Activated CD4-positive, alpha-beta memory T cell treated with anti-CD3 and anti-CD28 coated beads, Interleukin-2, amount 10 ng/mL, durations not matched to agents 7 days and 5 days (primary cell): ENCODE measurements at places on chromosomes 11 and 22. TPM values are rescaled to one million over a fixed set of nuclear protein-coding genes. Genes with fewer than 3 reads are reported as not detected.

DNA sequence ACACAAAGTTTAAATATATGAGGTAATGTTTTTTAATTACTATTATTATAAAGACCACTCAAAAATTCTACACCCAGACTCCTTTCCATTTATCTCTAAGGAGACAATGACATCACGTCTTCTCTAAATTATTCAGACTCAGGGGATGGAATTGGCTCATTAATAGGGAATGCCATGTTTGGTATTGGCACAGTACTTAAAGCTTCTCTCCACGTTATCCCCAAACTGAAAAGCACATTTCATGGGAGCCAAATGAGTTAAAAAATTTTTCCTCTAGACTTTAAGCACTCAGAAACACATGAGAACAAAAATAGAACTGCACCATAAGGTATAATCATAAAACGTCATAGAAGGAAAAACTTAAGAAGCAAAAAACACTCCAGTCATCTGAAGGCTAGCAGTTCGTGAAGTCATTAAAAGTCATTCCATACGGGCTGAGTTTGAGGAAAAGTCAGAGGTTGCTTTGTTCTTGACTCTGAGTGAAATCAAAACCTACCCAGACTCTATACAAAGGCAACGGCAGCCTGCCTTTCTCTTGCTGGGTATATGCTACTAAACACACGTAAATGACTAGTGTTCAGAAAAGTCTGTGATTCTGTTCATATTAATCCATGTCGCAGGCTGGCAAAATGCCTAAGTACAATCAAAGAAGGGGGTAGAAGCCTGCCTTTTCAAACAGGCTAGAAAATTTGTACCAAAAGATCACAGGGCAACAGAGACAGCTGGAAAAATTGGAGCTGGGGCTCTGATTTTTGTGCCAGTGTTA is 8.7 kb upstream of the MPPED2 start:
- H3K36me3 ChIP-seq: no peaks in the 10 kb centered on the region
- H3K27me3 ChIP-seq: no peaks in the 10 kb centered on the region
- H3K4me1 ChIP-seq: no peaks in the 10 kb centered on the region
- no peak for DNase-seq
- no peak overlapping the region for H3K4me3 ChIP-seq

- H3K36me3 ChIP-seq: no peaks in the 10 kb centered on the region
- H3K4me1 ChIP-seq: peaks cover 5% of the 10 kb centered on the region
- no peak overlapping the region for H3K27ac ChIP-seq
- DNase-seq: no peak
- H3K27me3 ChIP-seq: peaks cover 5% of the 10 kb centered on the region
Observed at GRCh38 chr11:77441426-77441825, 32.5 kb downstream of the PAK1 start.

GAL3ST3 gene
- total RNA-seq: not detected

GRCh38 chr11:68071281-68072048 is 32.6 kb downstream of the TCIRG1 start:
- H3K4me1 ChIP-seq: no peaks in the 10 kb centered on the region
- no peak for DNase-seq
- H3K27me3 ChIP-seq: no peaks in the 10 kb centered on the region
- H3K36me3 ChIP-seq: no peaks in the 10 kb centered on the region
- no peak overlapping the region for H3K27ac ChIP-seq
- no peak overlapping the region for H3K4me3 ChIP-seq

GPR83 gene
- total RNA-seq: not detected

- H3K27me3 ChIP-seq: no peaks in the 10 kb centered on the region
- H3K27ac ChIP-seq: peak overlapping the region; percentile 93
- H3K36me3 ChIP-seq: peaks cover 87% of the 10 kb centered on the region
- peaks cover 91% of the 10 kb centered on the region for H3K4me1 ChIP-seq
- H3K4me3 ChIP-seq: no peak overlapping the region
Observed at GRCh38 chr22:37225481-37225880, 13.2 kb upstream of the SSTR3 start.

GRCh38 chr11:103326070-103326794 is 217.0 kb downstream of the DYNC2H1 start:
- H3K27me3 ChIP-seq: peaks cover 2% of the 10 kb centered on the region
- DNase-seq: peak; percentile 30
- H3K4me3 ChIP-seq: no peak overlapping the region
- no peaks in the 10 kb centered on the region for H3K36me3 ChIP-seq
- peaks cover 7% of the 10 kb centered on the region for H3K4me1 ChIP-seq

- H3K27ac ChIP-seq: no peak overlapping the region
- no peak for DNase-seq
- H3K36me3 ChIP-seq: no peaks in the 10 kb centered on the region
- H3K4me1 ChIP-seq: peaks cover 4% of the 10 kb centered on the region
- H3K4me3 ChIP-seq: no peak overlapping the region
- no peaks in the 10 kb centered on the region for H3K27me3 ChIP-seq
Observed at GRCh38 chr11:44915621-44916020, 35.1 kb downstream of the TP53I11 start.

GRCh38 chr22:37303821-37304274 is 21.5 kb downstream of the CYTH4 start:
- peaks cover 89% of the 10 kb centered on the region for H3K36me3 ChIP-seq
- H3K4me3 ChIP-seq: no peak overlapping the region
- H3K27ac ChIP-seq: peak overlapping the region; percentile 90
- peak; percentile 75 for DNase-seq

GRCh38 chr22:36871669-36872081 is 10.9 kb downstream of the NCF4 start:
- no peak overlapping the region for H3K4me3 ChIP-seq
- DNase-seq: no peak
- H3K4me1 ChIP-seq: peaks cover 37% of the 10 kb centered on the region
- H3K27ac ChIP-seq: no peak overlapping the region
- no peaks in the 10 kb centered on the region for H3K27me3 ChIP-seq
